Activated CD4-positive, alpha-beta T cell treated with anti-CD3 and anti-CD28 coated beads for 36 hours (primary cell): ENCODE measurements at places on chromosomes 7 and 10.

GRCh38 chr10:72796042-72796441 lies 97.5 kb upstream of the OIT3 start:
- peak; percentile 16 for DNase-seq

DNA sequence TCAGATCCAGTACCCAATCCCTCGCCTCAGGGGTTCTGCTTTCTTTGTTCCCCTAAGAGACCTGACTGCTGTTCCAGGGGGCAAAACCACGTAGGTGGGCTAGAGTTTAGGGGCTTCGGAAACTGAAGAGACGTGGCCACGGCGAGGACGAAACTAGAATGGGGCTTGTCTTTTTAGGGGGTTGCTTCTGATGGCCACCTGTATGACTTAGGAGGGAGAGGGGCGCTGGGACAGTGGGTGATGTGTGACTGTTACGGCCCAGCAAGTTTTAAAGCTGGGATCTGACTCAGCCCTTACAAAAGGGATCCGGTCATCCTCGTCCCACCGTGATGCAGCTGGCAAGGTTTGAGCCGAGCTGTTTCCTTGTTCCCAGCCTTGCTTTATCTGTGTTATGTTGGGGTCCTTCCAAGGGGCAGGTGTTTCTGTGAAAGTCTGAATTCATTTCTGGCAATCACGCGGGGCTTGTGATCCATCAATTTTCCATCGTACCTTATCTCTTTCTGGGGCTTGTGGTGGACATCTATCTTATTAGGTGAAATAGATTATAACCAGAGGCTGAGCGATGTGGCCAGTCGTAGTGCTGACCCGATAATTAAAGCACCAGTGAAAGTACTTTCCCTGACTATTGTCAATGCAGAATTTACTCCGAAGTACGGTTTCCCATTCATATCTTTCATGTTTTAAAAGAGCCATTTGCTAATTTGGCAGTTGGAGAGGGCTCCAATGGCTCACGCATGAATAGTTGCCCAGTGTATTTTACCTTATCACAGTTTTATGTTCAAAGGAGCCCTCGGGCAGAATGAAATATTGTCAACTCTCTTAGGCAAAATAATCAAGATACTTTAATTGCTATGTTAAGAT lies 830 bp downstream of the MET start:
- DNase-seq: no peak

DNA sequence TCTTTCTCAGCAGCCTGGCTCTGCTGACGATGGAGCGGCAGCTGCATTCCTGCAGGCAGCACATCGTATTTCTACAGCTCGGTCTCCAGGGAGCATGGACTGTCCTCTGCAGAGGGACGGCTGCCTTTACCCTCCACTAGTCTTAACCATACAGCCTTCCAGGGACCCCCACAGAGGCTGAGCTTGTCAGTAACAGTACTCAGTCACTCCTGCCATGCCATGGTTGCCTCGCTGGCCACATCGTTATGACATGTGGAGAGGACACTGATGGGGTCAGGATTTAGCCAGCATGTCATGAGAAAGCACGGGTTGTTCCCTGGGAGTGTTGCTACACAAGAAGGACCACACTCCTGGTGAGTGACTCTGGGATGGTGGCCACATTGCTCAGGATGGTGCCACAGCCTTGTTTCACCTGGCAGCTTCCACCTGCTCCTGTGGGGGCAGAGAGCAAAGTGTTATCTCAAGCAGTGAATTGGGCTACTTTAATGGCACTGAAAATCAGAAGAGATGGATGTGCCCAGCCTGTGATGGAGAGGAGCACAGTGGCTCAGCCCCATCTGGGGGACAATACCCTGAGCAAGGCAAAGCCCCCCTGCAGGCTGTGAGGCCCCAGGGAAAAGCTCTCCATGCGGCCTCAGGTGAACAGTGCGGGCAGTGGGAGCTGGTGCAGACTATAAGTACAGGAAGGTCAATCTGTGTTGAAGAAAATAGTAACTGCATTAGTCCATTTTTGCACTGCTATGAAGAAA lies 443.9 kb downstream of the TCERG1L start:
- no peak for DNase-seq

DNA sequence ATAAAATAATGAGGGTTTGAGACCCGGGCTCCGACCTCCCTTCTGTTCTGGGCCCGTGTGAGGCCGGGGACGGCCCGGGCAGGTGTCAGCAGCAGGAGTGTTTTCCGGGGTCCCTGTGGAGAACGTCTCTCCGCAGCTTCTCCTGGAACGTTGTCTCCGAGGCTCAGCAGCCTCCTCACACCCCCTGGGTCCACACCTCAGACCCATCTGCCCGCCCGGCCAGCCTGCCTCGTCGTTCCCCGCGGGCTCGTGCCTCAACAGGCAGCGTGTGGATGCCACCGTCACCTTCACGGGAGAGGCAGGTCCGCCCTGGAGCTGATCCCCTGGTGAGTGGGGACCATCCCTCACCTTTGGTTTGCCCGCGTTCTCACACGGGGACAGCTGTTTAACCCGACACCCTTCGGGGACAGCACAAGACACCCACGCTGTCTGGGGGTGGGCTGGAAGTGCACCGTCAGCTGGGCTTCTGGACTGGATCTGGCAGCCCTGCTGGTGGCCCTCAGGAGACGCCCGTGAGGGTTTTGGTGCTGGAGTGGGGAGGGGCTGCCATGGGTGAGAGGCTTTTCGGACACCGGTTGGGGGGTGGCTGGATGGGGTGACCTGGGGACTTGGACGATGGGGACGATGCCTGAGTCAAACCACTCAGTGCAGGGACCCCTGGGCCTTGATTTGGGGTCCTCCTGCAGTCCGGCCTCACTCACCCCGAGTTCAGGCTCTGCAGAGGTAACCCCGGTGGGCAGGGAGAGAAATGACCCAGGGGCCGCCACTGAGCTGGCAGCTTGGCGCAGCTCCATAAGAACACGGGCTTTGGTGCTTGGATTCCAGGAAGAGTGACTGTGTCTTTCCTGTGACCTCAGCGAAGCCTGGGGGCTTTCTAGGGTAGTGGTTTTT lies 131.7 kb downstream of the DNAJB6 start:
- DNase-seq: no peak

DNA sequence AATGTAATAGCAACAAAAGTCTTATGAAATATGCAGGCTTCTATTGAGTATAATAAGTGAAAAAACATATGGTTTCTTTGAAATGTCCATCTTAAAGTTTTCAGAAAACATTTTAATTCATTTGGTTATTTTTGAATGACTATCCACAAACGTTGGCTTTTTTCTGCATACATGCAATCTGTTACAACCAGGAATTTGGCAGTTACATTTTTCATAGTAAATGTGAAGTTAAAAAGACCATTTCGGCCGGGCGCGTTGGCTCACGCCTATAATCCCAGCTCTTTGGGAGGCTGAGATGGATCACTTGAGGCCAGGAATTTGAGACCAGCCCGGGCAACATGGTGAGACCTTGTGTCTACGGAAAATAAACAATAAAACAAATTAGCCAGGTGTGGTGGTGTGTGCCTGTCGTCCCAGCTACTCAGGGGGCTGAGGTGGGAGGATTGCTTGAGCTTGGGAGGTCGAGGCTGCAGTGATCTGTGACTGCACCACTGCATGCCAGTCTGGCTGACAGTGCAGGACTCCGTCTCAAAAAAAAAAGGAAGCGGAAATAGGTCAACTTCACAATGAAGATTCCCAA lies 73.9 kb upstream of the NMT2 start:
- no peak for DNase-seq

DNA sequence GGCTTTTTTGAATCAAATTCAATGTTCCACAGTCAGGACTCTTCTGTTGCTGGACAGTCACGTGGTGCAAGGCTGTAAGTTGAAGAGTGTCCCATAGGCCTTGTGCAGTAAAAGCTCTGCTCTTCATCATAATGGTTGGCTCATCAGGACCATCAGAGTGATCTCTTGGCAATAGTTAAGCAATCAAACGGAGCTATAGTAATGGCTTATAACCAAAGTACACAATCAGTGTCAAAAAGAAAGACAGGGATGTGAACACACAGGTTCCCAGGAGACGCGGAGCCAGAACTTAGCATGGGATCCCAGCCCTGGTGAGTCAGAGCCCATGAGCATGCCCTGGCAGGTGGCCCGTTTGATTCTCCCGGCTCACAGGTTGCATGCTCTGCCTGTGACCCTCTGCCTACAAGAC lies 10.8 kb upstream of the GPNMB start:
- DNase-seq: no peak

- no peak for DNase-seq
These were observed 637.7 kb downstream of the PARD3 start for GRCh38 chr10:34177445-34177844.

DNA sequence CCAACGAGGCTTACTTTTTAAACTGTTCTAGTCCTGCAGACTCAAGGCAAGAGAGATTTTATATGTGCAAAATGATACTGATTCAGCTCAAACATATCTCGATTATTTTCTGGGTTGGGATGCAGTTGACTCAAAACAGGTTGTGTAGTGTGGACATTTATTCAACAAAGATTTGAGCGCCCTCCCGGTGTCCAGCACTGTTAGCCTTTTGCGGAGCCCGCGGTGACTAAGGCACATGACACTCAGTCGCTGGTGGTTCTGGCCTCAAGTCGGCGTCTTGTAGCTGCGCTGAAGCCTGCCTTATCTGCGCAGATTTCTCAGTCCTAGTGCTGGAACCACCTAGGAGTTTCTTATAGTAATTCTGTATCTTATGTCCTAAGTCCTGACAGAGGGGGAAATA lies 938 bp upstream of the CADPS2 start:
- peak; percentile 5 for DNase-seq

DNA sequence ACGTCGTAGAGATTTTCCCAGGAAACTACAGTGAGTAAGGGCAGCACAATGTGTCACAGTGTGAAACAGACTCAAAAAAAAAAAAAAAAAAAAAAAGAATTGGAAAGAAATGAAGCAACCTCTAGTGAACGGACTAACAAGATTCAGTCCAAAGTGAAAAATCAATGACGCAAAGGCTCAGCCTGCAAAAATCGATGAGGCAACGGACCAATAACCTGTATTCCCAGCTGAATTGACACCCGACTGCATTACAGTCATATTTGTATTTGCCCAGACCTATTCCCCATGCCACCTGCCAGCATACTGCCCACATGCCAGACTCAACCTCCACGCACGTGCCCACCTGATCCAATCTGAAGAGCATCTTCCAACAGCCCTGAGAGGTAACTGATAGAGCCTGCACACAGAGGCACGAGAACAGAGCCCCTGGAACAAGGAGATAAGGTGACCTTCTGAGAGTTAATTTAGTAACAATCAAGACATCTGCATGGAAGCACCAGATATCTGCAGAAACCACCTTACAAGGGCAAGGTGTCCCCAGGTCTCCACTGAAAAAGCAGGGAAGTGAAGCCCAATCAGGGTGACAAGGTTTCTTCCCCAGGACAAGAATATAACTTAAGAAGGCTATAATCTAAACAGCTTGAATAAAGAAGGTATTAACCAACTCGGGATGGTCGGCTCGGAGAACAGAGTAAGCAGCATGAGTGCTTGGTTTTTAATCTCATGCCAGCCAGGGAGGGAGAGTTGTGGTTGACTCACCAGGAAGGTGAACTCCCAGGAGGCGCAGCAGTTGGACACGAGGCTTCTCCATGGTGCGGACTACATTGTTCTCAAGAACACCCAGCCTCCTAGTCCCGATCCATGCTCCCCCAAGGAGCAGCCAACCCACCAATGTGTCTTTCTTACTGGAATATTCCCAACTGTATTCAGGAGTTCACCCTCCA lies 48.5 kb downstream of the PLXNA4 start:
- DNase-seq: no peak

GRCh38 chr10:33306126-33306525 lies 28.3 kb downstream of the NRP1 start:
- DNase-seq: no peak

DNA sequence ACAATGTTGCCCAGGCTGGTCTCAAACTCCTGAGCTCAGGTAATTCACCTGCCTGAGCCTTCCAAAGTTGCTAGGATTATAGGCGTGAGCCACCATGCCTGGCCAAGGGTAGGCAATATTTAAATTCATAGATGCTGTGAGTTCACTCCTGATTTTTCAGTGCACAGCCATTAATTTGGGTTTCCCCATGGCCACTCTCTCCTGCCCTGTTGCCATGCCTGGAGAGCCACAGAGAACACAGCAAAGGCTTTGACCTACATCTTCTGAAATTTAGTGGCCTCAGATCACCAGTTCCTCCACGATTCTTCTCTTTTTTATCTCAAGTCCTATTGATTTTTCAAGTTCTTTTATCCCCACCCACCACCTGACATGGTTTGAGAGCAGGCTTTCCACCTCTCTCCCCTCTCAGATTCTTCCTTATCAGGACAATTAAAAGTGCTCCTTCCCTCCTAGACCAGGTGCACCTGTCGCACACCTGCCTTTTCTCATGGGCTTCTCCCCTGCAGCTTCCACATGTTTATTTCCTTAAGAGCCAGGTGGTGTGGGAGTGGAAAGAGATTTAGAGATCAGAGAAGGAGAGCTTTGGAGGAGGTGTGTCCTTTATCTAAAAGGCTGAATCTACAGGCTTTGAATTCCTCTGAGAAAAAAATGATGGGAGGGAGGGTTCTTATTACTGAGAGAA lies 123.8 kb downstream of the ADRA2A start:
- no peak for DNase-seq

DNA sequence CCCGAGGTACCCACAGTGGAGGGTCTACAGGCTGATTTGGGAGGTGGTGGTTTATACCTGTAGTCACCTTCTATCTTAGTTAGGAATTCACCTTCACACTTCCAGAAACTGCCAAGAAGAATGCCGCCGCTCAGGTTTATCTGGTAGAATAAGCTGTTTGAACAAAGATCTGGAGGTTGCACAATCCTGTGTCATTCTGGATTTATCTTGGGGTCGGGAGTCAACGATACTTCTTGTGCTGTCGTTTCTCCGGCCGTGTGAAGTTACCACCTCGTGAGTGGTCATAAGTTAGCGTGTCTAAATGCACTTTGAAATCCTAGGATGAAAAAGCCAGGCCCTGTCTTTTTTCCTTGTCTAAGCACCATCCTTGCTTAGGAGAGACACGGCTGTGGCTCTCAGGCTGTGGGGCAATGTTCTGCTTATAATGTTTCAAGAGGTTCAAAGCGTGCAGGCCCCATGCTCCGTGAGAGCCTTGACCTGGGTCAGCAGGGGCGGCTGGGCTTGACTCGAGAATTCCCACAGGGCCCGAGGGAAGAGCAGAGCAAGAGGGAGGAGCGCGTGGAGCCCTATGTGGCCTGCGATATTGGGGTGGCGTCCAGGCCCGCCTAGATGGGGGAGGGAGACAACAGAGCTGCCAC lies 35.5 kb downstream of the GRIFIN start:
- no peak for DNase-seq

GRCh38 chr10:78199005-78199725 lies 165.5 kb downstream of the RPS24 start:
- no peak for DNase-seq

- no peak for DNase-seq
These were observed 36.9 kb upstream of the VSIR start for GRCh38 chr10:71810048-71810750.

DNA sequence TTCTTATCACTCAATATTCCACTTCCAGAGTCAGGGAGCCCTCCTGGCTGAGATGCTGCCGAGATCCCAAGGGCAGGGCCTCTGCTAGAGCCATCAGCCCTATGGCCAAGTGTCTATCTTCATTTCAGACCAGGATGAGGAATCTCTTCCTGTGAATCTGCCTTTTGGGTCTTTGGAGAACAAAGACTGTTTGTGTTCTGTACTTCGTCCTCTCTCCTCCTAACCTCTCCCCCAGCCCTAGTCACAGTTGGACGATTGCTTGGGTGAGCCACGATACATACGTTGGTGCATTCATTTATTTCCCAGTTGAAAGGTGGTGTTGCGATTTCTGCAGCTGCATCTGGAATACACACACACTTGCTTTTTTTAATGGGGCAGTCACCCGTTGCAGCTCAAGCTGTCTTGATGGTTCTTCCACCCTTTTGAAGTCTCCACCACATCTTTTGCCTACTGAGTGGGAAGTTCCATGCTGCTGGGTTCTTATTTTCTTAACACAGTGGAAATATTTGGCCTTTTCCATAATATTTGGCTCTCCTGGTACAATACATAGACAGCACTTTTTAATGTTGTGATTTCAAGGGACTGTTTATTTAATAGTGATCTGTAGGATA lies 26.7 kb downstream of the SH3PXD2A start:
- no peak for DNase-seq
